ENCODE measurements at places on chromosomes 13 and 19.

- no peak for DNase-seq
These were observed 429.6 kb downstream of the KLF12 start for GRCh38 chr13:73704587-73704986.

DNA sequence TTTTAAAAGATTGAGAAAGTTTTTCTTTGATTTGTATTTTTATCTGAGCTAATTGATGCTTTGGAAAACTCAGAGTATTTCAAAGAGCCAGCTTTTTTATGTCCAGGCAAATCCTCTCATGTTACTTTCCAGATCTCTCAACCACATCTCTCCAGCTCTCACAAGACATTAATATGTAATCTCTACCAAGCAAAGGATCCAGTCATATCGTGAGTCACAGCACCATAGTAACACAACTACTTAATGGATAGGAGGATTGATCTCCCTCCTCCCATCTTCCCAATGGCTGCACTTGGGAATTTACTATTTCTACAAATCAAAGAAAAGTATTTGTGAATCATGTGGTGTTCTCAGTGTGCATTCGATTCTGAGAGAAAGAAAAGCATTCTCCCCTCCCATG, 63.3 kb downstream of the POU4F1 start:
- DNase-seq = no peak

GRCh38 chr13:47437406-47437805, 540.6 kb upstream of the HTR2A start:
- no peak for DNase-seq

GRCh38 chr13:44365899-44366298, 7.7 kb upstream of the SERP2 start:
- no peak for DNase-seq

DNA sequence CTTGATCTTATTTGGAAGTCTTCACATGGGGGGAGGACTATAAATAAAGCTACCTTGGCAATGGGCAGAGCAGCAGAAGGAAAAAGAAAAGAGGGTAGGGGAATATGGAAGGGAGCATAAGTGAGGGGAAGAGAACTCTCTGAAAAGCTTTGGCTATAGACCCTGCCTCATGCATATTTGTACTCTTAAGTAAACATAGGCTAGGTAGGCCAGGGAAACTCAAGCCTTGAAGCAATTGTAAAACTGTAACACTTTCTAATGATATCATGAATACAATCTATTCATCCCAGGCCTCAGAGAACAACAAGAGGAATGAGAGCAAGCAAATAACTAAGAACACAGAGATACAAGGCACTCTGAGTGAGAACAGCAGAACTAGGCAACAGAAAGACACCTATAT, 20.4 kb downstream of the MYCBP2 start:
- DNase-seq = no peak

DNA sequence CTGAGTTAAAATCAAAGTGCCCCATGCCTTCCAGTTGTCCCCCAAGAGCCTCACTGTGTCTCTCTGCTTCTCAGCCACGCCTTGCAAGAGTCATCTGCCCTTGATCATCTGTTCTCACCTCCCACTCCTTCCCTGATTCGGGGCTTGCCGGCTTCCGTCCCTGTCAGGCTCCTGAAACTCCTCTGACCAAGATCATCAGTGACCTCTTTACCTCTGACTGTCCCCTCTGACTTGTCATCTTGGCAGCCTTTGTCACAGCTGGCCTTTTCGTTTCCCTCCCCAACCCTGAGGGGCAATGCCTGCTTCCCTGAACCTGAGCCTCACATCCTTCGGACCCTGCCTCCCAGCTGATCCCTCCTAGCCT, 66.3 kb downstream of the MAP4K1 start:
- DNase-seq = no peak

DNA sequence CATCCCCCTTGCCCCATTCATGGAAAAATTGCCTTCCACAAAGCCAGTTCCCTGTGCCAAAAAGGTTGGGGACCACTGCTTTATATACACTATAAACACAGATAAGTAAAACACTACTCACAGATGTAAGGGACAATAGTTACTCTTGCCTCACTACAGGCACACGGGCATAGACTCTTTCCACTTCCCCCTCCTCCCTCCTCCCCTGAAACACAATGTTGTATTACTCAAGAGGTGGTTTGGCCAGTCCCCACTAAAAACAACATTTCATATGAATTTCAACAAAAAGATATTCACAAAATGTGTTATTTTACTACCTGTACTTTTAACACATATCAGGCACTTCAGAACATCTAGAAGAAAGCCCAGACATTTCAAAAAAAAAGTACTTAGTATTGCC, 45.1 kb downstream of the EPSTI1 start:
- no peak for DNase-seq

All from non-pigmented ciliary epithelial cell (primary cell).